ENCODE measurements at places on chromosomes 11 and 22.

DNA sequence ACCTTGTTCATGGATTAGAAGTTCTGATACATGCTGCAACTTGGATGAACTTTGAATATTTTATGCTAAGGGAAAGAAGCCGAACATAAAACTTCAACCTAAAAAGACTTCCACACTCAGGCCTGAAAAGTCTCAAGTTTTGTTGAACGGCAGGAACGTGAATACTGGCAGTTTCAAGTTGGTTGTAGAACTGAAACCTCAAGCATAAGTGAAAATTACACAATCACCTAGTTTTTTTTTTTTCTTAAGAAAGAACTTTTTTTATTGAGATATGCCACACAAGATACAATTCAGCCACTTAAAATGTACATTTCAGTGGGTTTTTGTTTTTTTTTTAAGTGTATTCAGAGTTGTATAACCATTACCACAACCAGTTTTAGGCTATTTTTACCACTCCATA, 50.8 kb upstream of the ADORA2A start:
- peak; percentile 25 for DNase-seq

DNA sequence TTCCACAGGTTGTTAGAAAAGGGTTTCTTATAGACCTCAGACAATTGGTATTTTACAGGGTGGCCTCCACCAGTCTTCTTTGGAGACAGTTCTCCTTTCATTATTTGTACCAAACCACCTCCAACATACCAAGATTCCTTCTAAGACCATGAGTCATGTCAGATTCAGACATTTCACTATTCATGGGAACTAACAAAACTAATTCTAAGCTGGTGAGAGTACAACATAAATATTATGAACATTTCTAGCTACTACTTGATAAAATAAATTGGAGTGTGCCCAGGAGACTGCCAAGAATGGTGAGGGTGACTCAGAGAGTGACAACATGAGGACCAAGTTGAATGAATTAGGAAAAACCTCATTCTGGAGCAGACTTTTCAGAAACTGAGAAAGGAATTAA, 494.6 kb upstream of the LRRC4C start:
- no peak for DNase-seq

GRCh38 chr11:64246871-64247728, at the start of gene PPP1R14B:
PPP1R14B (minus strand) TSS chr11:64246943; CDS start chr11:64246673, 270 bp downstream.
- peak; percentile 81 for DNase-seq

DNA sequence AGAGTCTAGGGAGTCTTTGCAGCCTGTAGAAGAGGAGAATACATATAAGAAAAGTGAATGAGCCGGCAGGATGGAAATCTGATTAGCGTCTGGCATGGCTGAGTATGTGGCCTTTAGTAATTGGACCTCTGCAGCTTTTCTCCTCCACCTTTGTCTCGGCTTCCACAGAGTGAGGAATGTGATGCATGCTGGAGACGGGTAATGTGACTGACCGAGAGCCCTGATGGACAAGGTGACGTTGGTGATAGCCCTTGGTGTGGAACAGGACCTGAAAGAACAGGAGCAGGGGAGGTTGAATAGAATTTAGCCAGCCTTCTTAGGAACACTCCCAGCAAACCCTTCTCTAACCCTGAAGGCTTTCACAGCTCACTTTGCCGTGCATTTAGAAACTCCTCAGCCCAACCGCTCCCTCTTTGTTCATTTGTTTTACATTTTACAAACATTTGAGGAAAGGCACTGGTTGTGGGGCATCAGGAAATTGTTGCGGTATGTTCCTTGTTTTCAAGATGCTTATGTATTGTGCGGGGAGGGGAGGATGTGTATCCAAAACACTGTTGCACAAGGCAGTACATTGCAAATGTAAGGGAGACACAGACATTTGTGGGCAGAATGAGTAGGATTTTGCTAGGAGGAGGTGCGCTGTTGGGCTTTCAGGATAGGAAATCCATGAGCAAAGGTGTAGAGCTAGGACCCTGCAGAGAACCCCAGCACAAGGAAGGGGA, 6.9 kb downstream of the GTPBP1 start:
- DNase-seq = no peak

DNA sequence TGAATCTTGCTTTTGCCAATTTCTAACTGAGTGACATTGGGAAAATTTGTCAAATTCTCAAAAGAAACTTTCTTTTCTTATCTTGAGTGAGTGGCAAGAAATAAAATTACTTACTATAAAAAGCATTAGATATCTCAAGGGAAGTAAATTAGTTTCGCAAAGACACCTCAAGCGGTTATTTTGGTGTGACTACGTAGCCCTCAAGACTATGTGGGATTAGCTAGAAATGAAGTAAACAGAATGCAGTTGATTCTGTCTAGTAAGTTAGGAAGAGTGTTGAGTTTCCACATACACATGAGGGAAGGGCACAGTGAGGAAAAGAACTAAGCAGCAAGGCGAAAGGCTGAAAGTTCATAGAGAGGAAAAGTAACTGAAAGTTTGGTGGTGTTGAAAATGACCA, 28.3 kb upstream of the MS4A6A start:
- DNase-seq = no peak

DNA sequence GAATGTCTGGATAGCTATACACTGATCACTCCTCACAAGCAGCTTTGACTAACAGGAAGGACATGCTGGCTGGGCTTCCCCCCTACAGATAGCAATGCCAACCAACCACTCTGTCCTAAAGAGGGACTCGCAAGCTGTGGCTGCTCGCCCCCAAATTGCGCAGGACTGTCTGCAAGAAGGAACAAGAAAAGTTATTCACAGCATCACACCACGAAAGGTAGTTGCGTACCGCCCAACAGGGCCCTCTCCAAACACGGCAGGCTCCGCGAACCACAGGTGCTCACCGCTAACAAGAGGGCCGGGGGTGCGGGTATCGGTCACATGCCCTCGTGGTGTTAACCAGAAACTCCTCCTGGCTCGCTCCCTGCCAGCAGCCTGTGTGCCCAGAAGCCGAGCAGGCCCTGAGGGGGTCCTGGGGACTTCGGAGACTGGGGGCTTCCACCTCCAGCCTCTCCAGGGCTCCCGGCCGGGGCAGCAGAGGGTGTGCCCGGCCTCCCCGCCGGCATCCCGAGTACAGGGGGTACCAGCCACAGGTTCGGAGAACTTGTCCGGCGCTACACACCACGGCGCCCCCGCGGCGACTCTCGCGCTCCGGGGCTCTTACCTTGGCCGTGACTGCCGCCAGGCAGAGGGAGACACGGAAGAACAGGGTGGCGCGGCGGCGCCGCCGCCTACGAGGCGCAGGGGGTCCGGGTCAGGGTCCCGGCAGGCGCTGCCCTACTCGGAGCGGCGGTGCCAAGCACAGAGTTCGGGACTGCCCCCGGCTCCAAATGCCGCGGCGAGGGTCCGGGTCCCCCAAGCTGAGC, 682 bp downstream of the LARGE1 start:
- no peak for DNase-seq

DNA sequence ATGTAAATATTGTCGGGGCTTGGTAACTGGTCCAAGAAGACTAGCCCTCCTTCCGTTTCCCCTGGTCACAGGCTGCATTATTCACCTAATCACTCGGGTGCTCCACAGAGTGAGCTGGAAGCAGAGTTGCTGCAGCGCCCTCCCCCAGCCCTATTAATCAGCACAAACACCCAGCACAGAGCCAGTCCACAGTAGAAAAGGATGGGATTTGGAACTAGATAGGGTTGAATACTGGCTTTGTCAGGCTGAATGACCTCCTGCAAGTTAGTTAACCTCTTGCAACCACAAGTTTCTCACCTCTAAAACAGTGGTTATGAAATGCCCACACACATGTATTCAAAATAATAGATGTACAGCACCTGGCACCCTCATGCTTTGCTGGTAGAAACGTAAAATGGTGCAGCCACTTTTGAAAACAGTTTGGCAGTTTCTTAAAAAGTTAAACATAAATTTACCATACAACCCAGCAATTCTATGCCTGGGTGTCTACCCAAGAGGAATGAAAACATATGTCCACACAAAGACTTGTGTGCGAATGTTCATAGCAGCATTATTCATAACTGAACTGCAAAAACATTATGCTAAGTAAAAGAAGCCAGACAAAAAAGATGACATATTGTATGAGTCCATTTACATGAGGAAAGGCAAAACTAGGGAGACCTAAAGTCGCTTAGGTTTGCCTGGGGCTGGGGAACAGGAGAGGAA, 31.7 kb upstream of the APLP2 start:
- no peak for DNase-seq

DNA sequence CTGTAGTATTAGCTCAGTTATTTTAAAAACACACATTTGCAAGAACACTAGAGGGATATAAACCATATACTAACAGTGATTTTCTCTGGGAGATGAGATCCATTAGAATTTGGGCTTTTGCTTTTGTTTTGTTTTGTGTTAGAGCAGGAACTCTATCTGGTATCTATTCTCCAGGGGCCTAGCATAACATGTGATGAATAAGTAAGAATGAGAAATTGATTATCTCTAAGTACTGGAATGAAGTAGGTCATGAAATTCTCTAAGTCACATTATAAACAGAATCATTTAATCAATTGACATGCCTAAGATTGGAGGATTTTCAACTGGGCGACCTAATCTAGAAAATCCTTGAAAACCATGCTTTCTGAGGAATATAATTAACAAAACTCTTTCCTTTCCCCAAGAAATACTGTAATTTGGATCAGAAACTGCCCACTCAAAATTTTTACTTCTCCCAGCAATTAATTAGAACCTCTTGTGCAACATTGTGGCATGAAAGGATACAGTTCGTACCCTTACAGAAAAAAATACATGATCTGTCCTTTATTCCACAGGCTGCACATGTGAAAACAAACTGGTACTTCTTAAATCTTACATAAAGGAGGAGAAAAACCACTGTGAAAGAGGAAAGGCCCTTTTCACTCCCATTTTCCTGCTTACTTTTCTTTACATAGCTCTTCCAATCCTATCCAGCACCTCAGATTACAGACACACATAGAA, 93.5 kb downstream of the MRTFA start:
- DNase-seq = no peak

GRCh38 chr11:47177846-47178245, 1.2 kb upstream of the ARFGAP2 start:
- DNase-seq = no peak

- DNase-seq = no peak
These were observed 26.9 kb upstream of the CBX7 start for GRCh38 chr22:39179401-39179827.

GRCh38 chr11:1515082-1516060, 28.8 kb upstream of the MOB2 start:
- peak; percentile 66 for DNase-seq

DNA sequence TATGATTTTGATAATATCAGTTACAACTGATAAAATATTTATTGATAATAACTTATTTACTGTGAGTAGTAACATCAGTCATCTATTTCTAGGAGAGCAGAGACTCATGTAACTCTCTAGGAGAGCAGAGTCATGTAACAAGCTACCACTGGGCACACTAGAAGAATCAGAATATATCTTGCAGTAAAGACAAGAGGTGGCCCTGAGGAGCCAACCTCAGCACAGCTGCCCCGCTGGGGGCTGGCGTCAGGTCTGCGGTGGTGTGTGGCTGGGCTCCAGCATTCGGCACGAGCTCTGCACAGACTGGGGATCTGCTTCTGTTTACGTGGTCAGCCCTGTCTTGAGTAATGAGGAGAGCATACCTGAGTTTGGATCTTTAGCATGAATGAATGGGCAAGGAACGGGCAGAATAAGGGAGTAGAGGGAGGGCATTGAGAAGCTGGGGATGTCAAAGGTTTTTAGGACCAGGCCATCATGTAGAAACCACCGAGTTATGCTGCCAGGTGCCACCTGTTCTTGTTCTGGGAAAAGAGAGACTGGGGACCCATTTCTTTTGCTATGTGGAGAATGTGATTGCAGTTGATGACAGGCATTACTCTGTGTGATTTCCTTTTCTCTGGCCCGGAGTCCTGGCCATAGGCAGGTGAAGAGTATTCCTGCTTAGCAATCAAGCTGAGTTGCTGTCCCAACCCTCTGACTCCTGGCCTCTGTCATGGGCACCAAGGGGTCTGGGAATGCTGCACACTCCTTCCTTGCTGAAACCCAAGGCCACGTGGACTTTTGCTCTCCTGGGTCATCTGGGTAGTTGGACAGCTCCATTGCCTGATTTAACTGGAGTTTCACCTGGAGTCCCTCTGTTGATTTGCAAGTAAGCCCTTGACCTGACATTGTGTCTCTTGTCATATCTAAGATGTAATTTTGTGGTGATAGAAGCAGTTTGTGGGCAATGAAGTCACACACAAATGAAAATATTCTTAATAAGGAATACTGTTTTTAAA, 50.9 kb upstream of the HEPHL1 start:
- DNase-seq = no peak

GRCh38 chr11:67293090-67293489, 4.0 kb downstream of the ANKRD13D start:
- DNase-seq = peak; percentile 39

DNA sequence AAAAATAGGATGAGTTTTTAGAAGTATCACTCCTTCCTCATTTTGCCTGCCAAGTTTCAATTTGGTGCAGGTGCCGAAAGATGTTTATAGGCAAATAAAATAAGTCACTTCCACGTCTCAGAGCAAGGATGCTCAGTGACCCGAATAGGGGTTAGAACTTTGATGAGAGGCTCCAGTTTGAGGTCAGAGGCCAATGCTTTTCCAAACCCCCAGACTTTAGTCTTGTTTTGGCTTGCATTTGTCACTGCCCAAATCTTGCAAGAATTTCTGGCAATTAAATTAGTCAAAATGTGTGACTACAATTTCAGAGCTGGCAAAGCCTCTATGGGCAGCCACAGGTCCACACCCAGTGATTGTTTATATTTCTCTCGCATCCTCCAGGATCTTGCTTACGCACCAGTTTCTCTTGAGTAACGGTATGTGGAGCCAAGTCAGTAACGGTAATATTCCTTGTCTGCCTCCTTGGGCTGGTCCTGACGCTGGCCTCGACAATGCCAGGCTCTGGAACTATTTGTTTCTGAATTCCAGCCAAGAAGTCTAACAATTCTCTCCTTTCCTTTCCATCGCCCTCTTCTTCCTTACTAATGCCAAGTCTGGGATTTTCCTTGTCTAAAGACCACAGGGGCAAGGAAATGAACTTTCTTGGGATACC, 9.9 kb upstream of the NUP160 start:
- DNase-seq = no peak

DNA sequence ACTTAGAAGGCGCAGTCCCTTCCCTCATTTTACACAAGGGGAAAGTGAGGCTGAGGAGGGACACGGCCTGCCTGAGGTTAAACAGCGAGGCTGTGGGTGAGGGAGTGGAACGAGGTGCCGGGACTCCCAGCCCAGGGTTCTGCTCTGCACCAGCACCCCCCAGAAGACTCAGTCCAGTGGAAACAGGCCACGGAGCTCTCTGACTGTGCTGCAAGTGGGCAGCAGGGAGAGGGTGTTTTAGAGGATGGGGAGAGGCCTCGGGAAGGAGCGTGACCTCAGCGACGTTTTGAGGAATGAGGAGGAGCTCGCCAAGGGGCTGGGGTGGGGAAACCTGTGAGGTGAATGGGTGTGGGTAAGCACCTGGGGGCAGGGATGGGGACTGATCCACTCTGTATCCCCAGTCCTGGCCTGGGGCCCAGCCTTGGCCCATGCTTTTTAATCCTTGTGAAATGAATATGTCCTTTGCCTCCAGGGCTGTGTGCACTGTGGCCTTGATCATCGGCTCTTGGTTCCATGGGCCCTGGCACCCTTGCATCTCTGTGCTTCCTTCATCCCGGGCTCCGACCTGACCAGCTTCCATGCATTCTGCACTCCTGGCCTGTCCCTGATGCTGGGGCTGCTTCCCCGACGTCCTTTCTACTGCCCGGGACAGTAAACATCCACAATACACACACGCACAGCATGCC, 44.2 kb downstream of the SHISAL1 start:
- no peak for DNase-seq

- no peak for DNase-seq
These were observed 120.4 kb downstream of the SERGEF start for GRCh38 chr11:17892409-17892808.

Measured in inflammatory macrophage (primary cell).